ENCODE measurements at places on chromosomes 7 and 10.
A peak's percentile ranks its signal among the peaks of the same experiment; 100 is the strongest.

DNA sequence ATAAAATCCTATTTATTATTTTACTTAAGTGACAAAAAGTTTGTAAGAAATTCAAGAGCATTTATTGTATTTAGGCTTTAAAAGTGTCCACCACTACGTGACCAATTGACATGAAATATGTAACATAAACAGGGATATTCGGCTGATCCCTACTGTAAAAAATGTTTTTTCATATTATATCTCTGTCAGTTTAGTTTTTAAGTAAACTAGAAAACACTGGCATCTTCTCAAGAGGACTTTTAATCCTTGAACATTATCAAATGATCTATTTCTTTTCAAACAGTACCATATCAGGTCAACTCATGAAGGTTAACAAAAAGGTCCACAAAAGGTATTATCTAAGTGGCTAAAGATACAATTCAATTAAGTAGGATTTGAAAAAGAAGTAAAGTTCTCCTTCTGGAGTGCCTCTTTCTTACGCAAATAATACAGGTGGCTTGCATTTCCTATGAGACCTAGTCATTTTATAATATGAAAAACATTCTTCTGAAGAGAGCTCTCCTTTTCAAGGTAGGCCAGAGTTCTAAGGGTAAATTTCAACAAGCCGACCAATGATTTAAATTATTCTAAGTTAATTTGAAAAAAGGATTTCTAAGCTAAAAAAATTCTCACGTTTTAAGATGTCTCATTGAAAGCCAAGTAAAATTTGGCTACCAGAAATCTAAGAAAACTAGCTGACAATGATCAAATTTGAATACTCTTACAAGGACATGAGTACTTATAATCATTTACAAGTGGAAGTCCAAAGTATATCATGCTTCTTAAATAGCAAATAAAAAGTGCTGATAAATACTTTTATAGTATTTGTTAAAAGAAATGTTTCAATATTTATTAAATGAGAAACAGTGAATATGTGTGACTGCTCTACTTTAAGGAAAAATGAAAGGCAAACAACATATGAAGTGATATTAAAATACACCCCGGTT, 133.5 kb downstream of the NRBF2 start:
- no peak for DNase-seq
- no peak overlapping the region for H3K4me3 ChIP-seq
- H3K36me3 ChIP-seq = peaks cover 22% of the 10 kb centered on the region
- H3K4me1 ChIP-seq = no peaks in the 10 kb centered on the region

GRCh38 chr7:70571403-70571934, 560.5 kb upstream of the GALNT17 start:
- no peak overlapping the region for H3K27ac ChIP-seq
- H3K4me1 ChIP-seq = peaks cover 60% of the 10 kb centered on the region
- no peak overlapping the region for H3K4me3 ChIP-seq
- no peak for DNase-seq
- H3K36me3 ChIP-seq = no peaks in the 10 kb centered on the region

DNA sequence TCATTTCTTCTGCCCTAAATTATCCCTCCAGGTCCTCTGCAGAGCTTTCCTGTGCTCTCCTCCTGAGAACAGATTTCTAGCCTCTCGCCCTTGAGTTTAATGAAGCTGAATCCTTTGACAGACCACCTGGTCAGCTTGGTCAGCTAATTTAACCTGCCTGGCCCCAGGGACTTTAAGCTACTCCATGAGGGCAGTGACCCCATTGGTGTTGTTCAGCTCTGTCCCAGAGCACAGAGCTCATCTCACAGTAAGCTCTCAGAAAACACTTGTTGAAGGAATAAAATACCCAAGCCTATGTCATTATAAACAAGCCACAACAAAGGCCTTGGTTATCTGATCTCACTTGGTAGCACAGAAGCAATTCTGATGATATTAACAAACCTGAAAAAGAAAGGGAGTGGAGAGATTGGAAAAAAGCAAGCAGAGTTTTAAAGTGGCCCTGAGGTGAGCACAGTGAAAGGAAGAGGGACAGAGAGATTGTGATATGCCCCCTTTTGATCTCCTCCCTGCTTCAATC, 24.4 kb downstream of the SLC26A4 start:
- H3K4me1 ChIP-seq = no peaks in the 10 kb centered on the region
- peaks cover 27% of the 10 kb centered on the region for H3K27me3 ChIP-seq
- no peak for DNase-seq
- no peaks in the 10 kb centered on the region for H3K36me3 ChIP-seq
- H3K4me3 ChIP-seq = no peak overlapping the region
- H3K27ac ChIP-seq = no peak overlapping the region

- DNase-seq = no peak
- no peaks in the 10 kb centered on the region for H3K36me3 ChIP-seq
- no peaks in the 10 kb centered on the region for H3K27me3 ChIP-seq
Measured at GRCh38 chr7:79285756-79286155, 167.7 kb downstream of the MAGI2 start.

- H3K27me3 ChIP-seq = peaks cover 4% of the 10 kb centered on the region
- H3K4me1 ChIP-seq = no peaks in the 10 kb centered on the region
- DNase-seq = no peak
- no peaks in the 10 kb centered on the region for H3K36me3 ChIP-seq
- no peak overlapping the region for H3K4me3 ChIP-seq
- H3K27ac ChIP-seq = no peak overlapping the region
Measured at GRCh38 chr10:77068969-77069368, 568.6 kb downstream of the KCNMA1 start.

DNA sequence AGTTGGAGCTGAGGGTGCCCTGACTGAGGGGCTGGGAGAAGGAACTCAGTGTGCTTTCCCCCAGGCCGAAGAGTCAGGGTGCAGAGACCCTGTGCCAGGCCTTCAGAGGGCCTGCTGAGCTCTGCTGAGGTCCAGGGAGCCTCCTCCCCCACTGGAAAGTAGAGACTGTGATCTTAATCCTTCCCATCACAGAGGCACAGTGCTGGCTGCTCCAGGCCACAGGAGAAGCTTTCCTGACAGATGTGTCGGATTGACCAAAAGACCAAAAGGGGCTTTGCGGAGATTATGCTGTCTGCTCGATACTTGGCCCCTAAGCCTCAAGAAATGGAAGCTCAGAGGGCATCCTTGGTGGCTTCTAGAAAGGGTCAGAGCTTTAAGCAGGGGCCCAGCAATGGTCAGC, 32.9 kb upstream of the BTRC start:
- H3K4me3 ChIP-seq = no peak overlapping the region
- DNase-seq = no peak
- H3K4me1 ChIP-seq = peaks cover 28% of the 10 kb centered on the region
- no peak overlapping the region for H3K27ac ChIP-seq

DNA sequence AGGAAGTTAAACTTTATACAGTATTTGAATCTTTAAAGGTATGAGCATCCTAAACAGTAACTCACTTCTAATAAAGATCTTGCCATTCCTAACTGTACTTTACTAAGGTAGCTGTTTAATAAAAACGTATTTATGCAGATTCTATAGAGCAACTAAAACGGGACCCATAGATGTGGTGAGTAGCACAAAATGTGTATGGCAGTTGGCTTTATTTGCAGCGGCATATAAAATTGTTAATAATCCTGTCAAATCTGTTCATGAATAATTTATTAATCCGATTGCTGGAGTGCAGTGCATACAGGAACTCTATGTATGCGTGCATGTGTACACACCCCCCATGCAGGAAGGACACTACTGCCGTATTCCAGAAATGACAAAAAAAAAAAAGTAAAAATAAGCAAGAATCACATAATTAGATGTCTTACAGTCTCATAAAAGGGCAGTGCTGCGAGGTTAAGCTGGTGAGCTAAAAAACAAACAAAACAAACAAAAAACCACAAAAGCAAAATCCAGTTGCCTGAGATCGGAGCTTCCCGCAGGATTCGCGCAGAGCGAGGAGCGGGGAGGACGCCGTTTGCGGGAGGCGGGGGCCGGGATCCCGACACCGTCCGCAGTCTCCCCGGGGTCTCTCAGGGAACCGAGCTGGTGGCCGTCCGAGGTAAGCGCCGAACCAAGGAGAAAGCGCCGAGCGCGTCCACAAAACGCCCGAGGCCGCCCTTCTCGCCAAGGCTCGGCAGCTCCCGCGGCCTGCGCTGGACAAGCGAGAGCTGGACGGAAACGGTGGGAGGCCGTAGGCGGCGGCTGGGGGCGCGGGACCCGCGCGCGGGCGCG, 518 bp upstream of the COMMD3 start:
- no peaks in the 10 kb centered on the region for H3K36me3 ChIP-seq
- no peak for DNase-seq
- peaks cover 5% of the 10 kb centered on the region for H3K4me1 ChIP-seq

DNA sequence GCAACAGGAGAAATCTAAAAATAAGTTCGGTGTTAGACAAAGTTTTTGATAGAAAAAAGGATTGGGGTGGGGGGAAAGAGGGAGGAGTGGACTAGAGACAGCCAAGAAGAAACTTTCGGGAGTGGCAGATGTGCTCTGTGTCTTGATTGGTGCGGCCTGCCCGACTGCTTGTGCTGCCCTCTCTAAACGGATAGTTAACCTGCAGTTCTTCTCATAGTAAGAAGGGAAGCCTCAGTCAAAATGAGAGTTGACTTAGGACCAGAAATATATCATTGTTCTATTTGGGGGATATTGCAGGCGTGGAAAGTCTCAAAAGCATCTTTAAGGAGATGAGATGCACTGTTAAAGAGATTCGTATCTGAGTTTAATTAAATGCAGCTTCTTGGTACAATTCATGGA, 39.3 kb downstream of the UBE3C start:
- H3K27ac ChIP-seq = no peak overlapping the region
- H3K36me3 ChIP-seq = peaks cover 22% of the 10 kb centered on the region
- no peaks in the 10 kb centered on the region for H3K4me1 ChIP-seq
- H3K27me3 ChIP-seq = no peaks in the 10 kb centered on the region
- no peak for DNase-seq

DNA sequence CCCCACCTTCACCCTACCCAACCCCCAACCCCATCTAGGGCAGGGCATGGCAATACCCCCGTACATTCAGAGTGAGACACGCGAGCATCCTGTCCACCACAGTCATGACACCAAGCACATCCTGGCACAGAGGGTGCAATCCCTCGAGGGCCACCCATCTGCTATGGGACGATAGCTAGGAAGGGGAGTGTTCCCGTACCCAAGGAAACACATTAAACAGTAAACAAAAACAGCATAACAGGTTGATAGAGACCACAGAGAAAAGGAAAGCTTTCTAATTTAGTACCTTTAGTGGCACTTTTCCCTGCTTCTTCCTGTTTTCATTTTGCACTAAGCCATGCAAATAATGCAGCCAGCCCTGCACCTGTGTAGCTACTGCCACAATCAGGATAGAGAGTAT, 2.3 kb upstream of the SMKR1 start:
- H3K36me3 ChIP-seq = no peaks in the 10 kb centered on the region
- peaks cover 3% of the 10 kb centered on the region for H3K4me1 ChIP-seq
- H3K27ac ChIP-seq = no peak overlapping the region
- H3K27me3 ChIP-seq = peaks cover 19% of the 10 kb centered on the region

- no peaks in the 10 kb centered on the region for H3K36me3 ChIP-seq
- no peak for DNase-seq
- no peaks in the 10 kb centered on the region for H3K4me1 ChIP-seq
- H3K27me3 ChIP-seq = no peaks in the 10 kb centered on the region
Measured at GRCh38 chr10:51501396-51501795, 198.0 kb downstream of the CSTF2T start.

DNA sequence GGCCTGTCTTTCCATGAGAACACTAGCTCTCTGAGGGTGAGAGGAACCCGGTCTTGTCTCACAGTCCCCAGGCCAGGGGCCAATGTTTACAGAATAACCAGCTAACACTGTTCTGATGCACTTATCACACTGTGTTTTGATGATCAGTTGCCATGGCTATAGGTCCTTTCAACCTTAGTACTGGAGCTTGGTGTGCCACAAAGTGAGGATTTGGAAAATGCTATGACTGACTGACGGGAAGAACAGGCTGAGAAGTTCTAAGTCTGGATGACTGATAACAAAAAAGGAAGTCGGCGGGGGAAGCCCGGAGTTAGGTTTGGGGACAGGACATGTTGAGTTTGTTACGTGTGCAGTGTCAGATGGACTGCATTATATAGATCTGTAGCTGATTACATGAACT, 141.8 kb downstream of the CTTNBP2 start:
- H3K27ac ChIP-seq = no peak overlapping the region
- peaks cover 10% of the 10 kb centered on the region for H3K4me1 ChIP-seq
- no peaks in the 10 kb centered on the region for H3K27me3 ChIP-seq
- no peaks in the 10 kb centered on the region for H3K36me3 ChIP-seq
- H3K4me3 ChIP-seq = no peak overlapping the region
- DNase-seq = no peak

DNA sequence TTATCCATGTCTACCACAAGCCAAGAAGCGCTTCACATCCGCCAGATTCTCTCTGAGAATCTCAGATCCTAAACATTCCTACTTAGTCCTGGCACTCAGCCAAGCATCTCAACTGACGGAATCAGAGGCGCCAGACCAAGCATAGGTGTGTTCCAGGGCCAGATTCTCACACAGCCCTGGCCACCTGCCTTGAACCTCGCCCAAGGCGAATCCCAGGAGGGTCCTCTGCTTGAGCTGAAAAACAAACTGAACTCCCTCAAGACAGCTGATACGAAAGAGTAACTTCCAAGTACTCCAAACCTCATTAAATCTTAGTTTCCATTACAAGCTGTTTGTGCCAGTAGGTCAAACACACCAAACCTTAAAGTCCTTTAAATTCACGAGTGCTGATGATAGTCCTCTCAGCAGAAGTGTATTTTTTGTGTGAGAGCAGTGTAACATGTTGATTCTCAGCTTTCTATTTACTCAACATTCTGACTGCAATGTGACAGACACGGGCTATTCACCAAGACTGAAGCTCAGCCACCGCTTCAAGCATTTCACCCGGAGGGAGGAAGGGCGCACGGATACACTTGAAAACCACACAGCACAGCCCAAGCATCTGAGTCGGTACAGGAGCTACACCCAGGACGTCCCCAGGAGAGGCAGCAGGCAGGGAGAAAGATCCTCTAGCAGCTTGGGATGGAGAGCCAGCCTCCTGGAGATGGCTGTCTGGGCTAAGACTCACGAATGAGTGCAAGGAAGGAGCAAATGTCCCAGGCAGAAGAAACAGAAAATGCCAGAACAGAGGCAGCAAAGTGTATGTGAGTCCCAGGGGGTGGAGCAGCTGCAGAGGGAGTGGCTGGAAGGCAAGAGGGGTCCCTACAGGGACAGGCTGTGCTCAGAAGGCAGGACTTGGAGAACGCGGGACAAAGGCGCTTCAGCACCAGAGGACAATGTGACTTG, 6.0 kb downstream of the PARD3 start:
- H3K27me3 ChIP-seq = no peaks in the 10 kb centered on the region
- H3K36me3 ChIP-seq = no peaks in the 10 kb centered on the region
- peak; percentile 44 for DNase-seq
- peaks cover 40% of the 10 kb centered on the region for H3K4me1 ChIP-seq
- H3K27ac ChIP-seq = peak overlapping the region; percentile 27
- H3K4me3 ChIP-seq = peak overlapping the region; percentile 27

DNA sequence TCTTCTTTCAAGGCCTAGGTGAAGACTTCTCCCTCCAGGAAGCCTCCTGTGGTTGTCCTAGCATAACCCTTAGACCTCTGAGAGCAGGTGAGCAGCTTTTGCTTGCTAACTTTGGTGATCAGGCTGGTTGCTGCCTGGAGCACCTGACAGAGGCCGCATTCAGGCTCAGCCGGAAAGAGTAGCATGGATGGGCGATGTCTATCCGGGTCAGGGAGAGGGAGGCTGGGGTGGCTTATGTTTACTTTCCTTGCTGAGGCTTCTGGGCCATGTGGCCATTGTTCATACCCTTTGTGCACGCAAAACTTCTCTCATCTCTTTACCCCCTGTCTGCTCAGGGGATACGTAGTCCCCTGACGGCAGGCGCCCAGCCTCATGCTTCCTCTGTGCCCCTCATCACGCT, 27.4 kb upstream of the PCBD1 start:
- no peak for DNase-seq
- H3K27me3 ChIP-seq = peaks cover 33% of the 10 kb centered on the region
- no peak overlapping the region for H3K27ac ChIP-seq
- no peak overlapping the region for H3K4me3 ChIP-seq

Data from neuronal stem cell (in vitro differentiated cells).